ENCODE measurements at places on chromosomes 4 and X.

- peak; percentile 60 for DNase-seq
Observed at GRCh38 chrX:149453030-149453429, 52.1 kb downstream of the IDS start.

DNA sequence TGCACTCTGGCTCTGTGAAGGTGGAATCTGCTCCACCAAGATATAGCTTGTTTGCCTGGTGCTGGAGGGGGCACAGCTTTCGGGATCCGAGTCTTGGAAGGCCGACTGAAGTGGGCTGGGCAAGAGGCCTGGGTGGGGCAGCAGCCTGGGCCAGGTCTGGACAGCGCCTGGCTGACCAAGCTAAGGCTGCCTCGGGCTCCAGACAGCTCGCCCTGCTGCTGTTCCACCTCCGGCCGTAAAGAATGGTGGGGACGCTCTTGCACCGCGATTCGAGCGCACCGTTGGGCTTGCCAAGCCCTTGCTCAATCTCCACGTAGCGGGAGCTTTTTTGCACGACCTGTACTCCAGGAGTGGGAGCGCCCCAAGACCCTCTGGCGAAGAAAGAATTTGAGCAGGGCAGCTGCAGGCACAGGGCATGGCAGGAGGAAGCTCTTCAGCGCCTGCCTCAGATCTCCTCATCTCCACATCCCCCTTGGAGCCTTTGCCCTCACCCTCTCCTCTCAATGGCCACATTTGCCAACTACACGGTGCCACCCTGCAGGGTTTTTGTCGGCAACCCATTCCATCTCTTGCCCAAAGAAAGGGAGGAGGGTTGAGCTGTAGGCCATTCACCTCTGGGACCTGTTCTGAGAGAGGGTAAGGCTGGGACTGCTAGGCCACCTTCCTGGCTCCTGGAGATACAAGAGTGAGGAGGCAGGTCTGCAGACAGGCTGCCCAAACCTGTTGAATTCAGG lies 18.9 kb downstream of the CNGA2 start:
- DNase-seq = peak; percentile 84

GRCh38 chr4:163681208-163681821 lies 186.8 kb downstream of the TMA16 start:
- DNase-seq = no peak

DNA sequence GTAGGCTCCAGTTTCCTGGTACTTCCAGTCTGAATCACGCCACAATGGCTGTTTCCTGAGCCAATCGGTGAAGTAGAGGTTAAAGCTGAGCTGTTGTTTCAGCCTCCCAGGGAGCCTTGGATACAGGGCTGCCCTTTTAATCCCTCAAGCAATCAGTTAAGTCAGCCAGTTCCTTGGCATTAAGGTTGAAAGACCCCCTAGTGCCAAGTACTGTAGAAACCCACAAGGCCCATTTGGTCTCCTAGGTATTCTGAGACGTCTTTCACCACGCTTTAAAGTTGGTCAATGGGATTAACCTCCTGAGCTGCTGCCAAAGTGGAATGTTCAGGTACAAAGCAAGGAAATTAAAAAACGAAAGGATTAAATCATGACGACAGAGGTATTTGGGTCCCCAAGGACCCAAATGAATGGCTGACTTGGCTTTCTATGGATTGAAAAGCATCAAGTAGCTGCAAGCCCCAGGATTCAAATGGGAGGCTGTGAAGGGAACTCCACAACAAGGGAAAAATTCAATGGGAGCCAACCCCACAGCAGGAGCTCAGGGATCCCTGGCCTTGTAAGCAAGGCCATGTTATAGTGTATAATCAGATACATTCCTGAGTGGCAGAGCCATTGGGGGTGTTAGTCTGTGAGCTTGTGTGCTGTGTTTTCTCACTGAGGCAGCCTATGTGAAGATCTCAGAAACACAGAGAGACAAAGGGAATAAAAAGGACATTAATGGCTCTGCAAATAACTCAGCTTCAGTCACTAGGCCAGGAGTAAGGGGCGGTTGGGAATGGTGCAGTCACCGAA lies 86.0 kb downstream of the ATG4A start:
- DNase-seq = peak; percentile 88

- DNase-seq = no peak
Observed at GRCh38 chrX:72604705-72605104, 32.1 kb upstream of the HDAC8 start.
